Activated CD4-positive, alpha-beta T cell treated with anti-CD3 and anti-CD28 coated beads, Interleukin-2, Interleukin-6, amounts not matched to agents 100 ng/mL and 50 ng/mL, durations not matched to agents 16 hours and 8 hours (primary cell): ENCODE measurements at places on chromosomes 3 and 15.

- DNase-seq = no peak
Observed at GRCh38 chr15:88076328-88076727, 180.2 kb downstream of the NTRK3 start.

GRCh38 chr15:95142531-95142930, 911.2 kb downstream of the MCTP2 start:
- no peak for DNase-seq

DNA sequence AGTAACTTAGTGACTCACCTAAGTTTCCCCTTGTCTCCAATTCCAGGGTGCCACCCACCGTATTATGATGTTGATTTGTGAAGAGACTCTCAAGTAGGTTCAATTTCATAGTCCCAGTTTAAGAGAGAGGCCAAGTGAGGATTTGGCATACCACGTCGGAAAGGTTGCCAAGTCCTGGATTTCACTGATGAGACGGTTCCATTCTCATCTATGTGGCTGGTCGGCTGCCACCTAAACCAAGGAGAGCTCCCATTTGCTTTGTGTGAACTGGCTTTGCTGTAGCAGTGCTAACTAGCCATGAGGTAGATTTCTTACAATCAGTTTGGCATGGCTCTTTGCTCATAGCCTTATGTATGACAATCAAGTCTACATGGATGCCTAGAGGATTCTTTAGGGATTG, 653.6 kb downstream of the NLGN1 start:
- no peak for DNase-seq

DNA sequence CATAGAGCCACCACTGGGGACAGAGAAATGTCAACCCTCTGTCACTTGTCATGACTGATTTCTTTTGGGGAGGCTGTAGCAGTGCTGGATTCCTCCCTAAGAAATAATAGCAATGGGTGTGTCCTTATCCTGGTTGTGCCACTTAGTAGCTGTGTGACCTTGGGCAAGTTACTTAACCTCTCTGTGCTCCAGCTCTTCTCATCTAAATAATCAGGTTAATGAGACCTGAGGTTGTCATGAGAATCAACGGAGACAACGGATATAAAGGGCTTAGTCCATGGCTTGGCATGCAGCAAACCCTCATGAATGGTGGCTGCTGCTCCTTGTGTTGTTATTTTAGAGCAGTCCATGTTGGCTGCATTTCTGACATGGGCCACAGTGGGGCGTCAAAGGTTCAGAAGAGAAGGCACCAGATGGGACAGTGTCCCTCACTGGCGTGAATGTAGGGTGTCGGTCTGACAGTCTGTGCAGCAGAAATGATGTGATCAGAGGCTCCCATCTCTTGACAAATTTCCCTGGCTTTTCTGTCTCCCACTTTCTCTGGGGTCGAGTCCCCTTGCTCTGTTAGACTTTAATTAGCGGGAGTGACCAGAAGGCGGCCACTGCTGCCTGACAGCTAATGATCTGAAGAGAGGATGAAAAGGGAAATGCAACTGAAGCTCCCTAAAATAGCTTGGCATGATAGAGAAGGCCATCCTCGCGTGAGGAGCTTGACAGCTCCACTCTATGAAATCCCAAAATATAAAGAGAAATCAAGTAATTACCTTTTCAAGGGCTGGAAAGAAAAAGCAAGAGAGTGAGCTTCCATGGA, 209.4 kb downstream of the CADPS start:
- peak; percentile 57 for DNase-seq

- DNase-seq = no peak
Observed at GRCh38 chr3:104941785-104942184, 424.9 kb upstream of the ALCAM start.

GRCh38 chr3:69594286-69594685, 145.0 kb upstream of the MITF start:
- no peak for DNase-seq

- no peak for DNase-seq
Observed at GRCh38 chr15:90619468-90619867, 89.7 kb downstream of the CRTC3 start.

- DNase-seq = no peak
Observed at GRCh38 chr3:160069986-160070385, 81.4 kb downstream of the IL12A start.

- DNase-seq = no peak
Observed at GRCh38 chr3:176928582-176928931, 268.7 kb downstream of the TBL1XR1 start.

GRCh38 chr3:59418836-59419235, 369.0 kb upstream of the CFAP20DC start:
- no peak for DNase-seq

- no peak for DNase-seq
Observed at GRCh38 chr3:170228093-170228766, 6.0 kb downstream of the PRKCI start.

- no peak for DNase-seq
Observed at GRCh38 chr15:33533197-33533596, 222.4 kb downstream of the RYR3 start.

DNA sequence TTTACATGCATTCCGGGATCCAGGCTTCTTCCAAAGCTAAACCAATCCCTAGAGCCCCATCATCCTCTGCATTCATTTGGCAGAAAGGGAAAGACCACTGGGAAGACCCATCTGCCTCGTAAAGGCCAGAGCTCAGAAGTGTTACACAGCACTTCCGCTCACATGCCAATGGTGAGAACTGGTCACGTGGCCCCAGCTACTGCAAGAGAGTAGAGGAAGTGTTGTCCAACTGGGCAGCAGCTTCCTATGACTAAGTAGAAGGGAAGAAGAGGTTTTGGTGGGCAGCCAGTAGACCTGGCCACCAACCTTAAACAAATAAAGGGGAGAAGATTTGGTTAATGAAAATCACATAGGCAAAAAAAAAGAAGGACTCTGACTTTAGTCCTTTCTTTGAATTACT, 74.4 kb upstream of the PPP2R3A start:
- no peak for DNase-seq

DNA sequence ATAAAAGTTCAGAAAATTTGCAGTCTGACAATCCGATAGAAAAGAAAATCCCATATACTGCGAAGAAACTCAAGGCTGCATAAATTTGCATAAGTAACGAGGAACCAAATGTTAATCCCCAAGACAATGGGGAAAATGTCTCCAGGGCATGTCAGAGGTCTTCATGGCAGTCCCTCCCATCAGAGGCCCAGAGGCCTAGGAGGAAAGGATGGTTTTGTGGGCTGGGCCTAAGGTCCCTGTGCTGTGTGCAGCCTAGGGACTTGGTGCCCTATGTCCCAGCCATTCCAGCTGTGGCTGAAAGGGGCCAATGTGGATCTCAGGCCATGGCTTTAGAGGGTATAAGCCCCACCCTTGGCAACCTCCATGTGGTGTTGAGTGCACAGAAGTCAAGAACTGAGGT, 21.3 kb upstream of the CCR4 start:
- DNase-seq = no peak

DNA sequence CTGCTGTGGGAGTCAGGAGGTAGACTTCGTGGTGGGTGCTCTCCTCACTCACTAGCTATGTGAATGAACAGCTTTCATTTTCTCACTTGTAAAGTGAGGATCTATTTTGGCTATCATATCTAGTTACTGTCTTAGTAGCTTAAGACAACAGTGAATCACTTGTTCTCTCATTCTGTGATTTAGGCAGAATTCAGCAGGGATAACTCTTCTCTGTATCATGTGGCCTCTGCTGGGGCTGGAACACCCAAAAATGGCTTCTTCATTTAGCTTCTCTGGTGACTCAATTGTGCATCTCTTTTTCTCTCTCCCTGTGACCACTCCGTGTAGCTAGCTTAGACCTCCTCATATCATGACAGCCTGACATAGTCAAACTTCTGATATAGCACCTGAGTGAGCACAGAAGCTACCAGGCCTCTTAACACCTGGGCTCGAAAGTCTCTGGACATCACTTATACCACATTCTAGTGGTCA, 68.4 kb downstream of the BFSP2 start:
- DNase-seq = no peak

GRCh38 chr15:75725719-75726607, 13.3 kb upstream of the CSPG4 start:
- no peak for DNase-seq
